ENCODE measurements at places on chromosomes 2 and 18.

DNA sequence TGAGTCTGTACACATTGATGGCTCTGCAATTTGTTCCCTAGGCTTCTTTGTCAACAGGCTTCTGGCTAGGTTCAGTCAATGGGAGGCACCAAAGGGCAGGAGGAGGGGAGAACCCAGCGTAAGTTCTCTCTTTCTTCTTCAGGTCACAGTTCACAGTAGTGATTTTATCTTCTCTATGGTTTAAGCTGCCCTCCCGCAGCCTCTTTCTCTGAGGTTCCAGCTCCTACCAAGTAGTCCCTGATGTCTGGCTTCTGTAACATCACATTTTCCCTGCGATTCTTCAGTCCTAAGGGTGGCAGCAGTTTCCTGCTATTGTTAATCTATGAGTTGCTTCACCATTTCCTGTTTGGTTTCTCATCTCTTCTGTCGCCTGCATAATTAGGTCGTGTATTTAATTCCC is 107.4 kb downstream of the CPO start:
- DNase-seq, result peak; percentile 14

DNA sequence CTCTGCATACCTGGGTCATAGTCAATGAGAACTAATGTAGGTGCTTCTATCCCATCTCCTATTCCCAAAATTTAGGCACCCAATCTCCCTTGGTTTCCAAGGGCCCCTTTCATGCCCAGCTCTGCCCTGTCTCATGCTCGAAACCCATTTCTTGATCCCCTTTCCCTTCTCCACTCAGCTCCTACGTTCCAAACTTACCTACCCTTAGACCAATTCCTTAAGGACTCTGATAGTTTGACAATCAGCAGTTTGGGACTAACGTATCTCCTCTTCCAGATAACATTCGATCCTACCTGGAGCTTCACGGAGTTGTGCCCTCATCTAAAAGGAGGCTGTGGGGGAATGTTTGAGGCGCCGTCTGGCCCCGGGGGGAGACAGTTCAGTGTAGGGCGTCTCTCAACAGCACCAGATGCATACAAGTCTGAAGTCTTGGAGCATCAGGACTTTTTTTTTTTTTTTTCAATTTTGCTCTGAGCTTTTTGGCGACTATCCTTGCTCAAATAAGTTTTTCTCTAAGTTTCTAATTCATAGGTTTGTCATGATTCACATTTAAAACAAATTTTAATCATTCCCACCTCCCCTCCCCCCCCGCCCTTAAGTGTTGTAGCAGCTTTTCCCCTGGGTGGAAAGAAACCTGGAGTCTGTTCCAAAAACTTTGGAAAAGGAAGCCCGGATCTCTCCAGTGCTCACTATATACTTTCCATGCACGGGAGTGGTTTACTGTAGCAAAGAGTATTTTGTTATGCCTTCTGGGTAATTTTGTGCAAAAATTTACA is 141.2 kb upstream of the LGALSL start:
- no peak for DNase-seq

GRCh38 chr2:167753142-167753541 is 494.3 kb downstream of the STK39 start:
- no peak for DNase-seq

GRCh38 chr2:160583146-160583535 is 89.5 kb upstream of the RBMS1 start:
- no peak for DNase-seq

- DNase-seq, result no peak
These were observed 86.6 kb downstream of the MYT1L start for GRCh38 chr2:2244508-2244907.

DNA sequence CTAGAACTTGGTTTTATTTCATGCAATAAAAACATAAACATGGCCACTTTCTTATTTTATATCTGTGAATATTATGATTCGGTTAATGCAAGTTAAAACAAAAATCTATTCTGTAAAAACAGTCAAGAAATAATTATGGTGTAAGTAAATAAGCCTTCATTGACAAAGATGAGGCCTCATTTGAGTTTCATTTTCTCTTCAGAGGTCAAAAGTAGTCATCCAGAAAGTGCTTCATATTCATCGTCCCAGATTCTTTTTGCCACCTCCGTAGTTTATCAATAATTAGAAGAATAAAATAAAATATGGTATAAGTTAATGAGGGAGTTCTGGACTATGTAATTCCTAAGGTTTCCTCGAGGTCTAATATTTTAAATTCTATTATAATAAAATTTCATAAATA is 19.4 kb upstream of the HNRNPA3 start:
- no peak for DNase-seq

- DNase-seq, result no peak
These were observed 272.9 kb downstream of the TGIF1 start for GRCh38 chr18:3722649-3723433.

- no peak for DNase-seq
These were observed 122.5 kb downstream of the PLA2R1 start for GRCh38 chr2:159939946-159940345.

GRCh38 chr2:240135706-240136012 is 446 bp downstream of the COPS9 start:
- DNase-seq, result no peak

DNA sequence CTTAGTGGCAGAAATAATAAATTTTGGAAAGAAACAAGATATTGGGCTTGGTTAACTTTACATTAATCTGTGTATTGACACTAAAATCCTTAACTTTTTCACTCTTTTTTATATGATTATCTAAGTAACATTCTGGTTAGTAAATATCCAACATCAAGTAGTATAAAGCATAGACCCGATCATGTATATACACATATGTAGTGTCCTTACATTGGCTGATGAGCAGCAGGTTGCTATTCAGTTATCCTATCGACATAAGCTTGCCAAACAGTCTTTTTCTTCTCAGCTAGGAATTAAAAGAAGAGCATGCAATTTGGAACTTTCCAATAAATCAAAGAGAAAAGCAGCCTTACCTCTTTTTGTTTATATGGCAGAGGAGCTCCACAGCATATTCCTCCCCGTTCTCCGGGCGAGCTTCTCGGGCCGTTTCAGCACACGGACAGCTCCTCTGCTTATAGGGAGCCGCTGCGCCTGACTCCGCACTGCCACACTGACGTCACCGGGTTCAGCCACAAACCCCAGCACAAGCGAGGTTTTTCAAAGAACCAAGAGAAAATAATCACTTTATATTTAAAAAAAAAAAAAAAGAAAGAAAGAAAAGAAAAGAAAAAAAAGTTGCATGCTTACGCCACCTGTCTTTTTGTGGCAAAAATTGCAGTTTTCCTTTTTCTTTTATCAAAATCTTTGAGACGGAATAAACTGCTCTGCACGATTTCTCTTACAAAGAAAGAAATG is at the start of gene SCG2:
TSS of gene SCG2 (minus strand) at position 430 of the 735 bp plus-strand sequence. CDS start 3,079 bp downstream, outside the sequence.
- peak; percentile 35 for DNase-seq

- DNase-seq, result no peak
These were observed 180.1 kb upstream of the SPOPL start for GRCh38 chr2:138321458-138321857.

DNA sequence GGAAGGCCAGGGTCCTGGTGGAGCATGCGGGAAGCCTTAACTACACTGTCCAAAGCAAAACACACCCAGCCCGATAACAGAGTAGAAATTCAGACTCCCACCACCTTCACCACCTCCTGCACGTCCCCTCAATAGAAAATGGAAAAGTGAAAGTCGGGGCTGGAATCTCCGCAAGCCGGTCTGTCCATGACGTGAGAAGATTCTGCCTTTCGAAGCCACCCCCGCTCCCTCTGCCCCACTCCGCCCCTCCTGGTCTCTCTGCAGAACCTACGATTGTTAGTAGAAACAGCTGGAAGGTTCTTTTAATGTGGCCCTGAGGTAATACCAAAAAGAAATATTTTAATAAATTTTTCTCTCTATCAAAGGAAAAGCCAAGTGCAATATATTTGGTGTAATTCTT is 116.4 kb downstream of the GBX2 start:
- DNase-seq, result no peak

GRCh38 chr2:118350621-118351020 is 262.4 kb downstream of the INSIG2 start:
- no peak for DNase-seq

GRCh38 chr2:45812011-45812500 is 160.6 kb downstream of the PRKCE start:
- DNase-seq, result no peak

- no peak for DNase-seq
These were observed 453.0 kb downstream of the ARHGAP15 start for GRCh38 chr2:143582046-143582747.

DNA sequence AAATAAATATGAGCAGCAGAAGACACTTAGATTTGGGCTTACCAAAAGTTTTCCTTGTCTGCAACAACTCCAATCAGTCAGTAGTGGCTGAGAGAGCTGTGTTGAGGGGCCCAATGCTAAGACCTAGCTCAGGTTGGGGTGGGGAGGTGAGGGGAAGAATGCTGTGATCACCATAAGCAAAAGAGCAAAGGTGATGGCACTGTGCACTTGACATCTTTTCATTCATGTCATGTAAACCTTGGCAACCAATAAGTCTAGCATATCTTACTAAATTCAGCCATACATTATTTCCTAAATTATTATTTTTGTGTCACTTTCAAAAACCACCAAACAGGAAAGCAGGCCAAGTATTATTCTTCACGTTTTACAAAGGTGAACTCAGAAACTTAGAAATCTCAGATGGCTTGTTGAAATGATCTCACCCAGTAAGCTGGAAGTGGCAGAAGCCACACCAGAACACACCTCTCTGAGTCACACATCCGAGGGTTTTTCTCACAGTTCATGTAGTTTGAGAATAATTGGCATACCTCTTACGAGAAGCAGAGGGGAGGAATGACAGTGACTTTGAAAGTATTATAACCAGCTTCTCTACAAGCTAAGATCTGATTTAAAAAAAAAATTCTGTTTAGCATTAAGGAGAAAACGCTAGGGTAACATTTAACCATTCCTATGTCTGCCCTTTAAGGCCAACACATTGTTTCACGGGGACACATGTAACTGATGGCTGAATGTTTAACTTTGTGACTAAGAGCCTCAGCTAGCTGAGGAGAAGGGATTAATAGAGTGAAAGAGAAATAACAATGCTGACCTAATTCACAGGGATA is 43.3 kb upstream of the SETBP1 start:
- no peak for DNase-seq

- no peak for DNase-seq
These were observed 4.4 kb upstream of the EXOC6B start for GRCh38 chr2:72830273-72830672.

DNA sequence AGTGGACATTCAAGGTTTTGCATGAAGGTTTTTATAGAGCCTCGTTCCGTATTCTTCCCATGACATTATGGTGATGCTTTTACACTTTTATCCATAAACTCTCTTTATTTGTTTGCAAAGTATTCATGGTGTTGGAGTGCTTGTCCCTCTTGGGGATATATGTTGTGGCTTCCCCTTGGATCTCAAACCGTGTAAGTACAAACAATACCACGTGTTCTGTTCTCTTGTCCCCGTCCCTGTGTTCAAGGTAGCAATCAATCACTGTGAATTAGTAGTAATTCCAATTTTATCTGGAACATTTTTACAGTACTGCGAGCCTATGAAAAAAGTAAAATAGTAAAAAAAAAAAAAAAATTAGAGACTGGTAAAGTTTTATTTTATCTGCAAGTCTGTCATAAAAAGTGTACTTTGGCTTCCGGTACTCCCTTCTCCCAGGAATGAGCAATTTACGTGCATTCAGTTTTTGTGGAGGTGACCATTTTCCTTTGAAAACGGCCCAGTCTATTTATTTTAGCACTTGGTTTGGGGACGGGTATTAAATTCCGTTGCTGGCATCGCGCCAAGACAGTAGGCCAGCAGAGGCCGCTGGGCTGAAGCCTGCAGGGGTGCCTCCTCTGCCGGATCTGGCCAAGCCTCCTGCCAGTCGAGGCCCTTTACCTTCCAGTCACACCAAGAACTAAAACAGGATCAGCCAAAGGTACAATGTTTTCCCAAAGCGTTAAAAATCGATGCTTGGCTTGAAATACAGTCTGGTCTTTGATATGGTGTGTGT is 175.7 kb downstream of the SOCS6 start:
- DNase-seq, result peak; percentile 30

DNA sequence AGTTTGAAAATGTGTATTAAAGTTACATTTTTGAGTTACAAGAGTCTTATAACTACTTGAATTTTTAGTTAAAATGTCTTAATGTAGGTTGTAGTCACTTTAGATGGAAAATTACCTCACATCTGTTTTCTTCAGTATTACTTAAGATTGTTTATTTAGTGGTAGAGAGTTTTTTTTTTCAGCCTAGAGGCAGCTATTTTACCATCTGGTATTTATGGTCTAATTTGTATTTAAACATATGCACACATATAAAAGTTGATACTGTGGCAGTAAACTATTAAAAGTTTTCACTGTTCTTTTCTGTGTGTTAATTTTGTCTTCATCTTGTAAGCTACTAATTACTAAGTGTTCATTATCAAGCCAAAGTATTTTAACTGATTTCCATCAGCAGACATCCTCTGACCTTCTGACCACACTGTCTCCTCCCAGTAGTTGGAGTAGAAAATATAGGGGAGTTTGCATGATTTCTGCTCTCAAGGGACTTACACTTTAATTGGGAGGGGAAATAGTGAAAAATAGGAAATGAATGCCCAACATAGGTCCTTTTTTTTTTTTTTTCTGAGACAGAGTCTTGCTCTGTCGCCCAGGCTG is 4.3 kb downstream of the PMAIP1 start:
- DNase-seq, result no peak

DNA sequence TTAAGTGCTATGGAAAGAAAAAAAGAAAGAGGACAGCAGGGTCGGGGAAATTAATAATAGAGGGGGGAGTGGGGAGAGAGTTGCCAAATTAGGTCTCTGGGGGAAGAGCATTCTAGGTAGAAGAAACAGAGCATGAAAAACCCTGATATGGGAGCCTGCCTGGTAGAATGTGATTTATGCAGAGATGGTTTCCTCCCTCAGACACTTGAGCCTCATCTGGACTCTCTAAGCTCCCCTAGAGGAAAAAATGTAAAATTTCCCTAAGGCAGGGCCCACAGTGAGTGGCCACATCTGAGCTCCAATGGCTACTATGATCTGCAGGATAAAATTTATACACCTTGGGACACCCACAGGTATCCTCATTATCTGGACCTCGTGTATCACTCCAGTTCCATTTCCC is 20.6 kb upstream of the EPAS1 start:
- DNase-seq, result no peak

GRCh38 chr2:38215993-38216392 is 140.0 kb upstream of the CYP1B1 start:
- no peak for DNase-seq

DNA sequence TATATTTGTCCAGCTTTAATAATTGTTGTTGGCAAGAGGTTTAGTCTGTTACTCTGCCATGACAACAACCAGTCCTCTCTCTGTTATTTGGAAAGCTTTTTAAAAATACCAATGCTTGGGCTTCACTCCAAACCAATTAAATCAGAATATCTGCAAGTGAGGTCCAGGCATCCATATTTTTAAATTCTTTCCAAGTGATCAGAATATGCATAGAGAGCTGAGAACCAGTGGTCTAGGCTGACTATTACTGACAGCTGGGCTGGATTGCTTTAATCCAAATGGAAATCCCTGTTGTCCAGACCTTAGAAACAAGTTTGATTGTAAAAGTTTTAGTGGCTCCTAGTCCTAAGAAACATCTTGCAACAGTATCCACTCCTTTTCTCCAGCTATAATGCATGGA is 1059.7 kb upstream of the ACVR2A start:
- no peak for DNase-seq

DNA sequence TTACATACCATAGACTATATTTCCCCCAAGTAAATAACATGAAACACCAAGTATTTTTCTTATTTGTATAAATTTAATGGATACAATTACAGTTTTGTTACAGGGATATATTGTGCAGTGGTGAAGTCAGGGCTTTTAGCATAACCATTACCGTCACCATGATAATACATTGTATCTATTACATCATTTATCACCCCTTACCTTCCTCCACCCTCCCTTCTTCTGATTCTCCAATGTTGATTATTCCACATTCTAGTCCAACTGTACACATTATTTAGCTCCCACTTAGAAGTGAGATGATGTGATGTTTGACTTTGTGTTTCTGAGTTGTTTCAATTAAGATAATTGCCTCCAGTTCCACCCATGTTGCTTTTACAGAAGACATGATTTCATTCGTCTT is 35.2 kb upstream of the NETO1 start:
- DNase-seq, result no peak

All from stimulated activated CD4-positive, alpha-beta T cell treated with anti-CD3 and anti-CD28 coated beads, Interleukin-2, amount 100 ng/mL, for 24 hours (primary cell).